Chondrocyte (in vitro differentiated cells): ENCODE measurements at places on chromosomes 3 and 15.

- no peak for DNase-seq
Observed at GRCh38 chr3:197501879-197502620, 53.7 kb downstream of the BDH1 start.

DNA sequence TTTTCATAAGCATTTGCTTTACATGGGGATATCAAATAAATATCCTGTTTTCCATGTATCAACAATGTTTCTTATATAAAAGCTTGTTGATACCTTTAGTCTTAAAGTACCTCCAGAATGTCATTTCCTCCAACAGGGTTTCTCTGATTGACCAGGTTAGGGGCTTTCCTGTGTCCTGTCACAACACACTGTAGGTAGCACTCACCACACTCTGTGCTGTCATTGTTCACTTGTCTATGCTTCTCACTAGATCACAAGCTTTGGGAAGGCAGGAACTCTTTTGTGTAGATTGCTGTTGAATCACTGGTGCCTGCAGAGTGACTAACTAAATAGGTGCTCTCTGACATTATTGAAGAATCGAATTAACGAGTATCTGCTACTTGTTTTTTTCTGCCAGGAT is 49.8 kb downstream of the USP50 start:
- DNase-seq = no peak

DNA sequence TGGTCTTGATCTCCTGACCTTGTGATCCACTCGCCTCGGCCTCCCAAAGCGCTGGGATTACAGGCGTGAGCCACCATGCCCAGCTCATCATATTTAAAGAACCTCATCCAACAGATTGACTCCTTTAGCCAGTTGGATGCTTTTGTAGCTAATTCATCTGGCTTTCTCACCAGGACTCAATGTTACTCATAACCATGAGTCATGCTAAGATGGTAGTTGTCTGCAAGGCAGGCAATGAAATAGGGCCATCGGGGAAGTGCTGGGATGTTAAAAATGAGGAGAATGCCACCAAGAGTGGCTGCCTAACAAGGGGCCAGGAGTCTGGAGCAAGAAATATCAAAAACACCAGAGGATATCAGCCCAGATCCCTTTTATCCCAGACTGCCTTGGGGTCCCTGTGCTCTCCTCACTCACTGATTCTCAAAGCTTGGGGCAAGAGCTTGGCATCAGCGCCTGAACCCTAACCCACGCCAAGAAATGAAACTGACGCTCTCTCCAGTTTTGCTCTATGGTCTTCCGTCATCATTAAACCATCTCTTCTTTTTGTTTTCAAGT is 7.4 kb upstream of the PCOLCE2 start:
- no peak for DNase-seq

- DNase-seq = no peak
Observed at GRCh38 chr3:152943645-152944044, 108.7 kb downstream of the P2RY1 start.

GRCh38 chr3:114649331-114649730 is 355.5 kb downstream of the TIGIT start:
- DNase-seq = no peak
